ENCODE measurements at places on chromosomes 13 and 19.

DNA sequence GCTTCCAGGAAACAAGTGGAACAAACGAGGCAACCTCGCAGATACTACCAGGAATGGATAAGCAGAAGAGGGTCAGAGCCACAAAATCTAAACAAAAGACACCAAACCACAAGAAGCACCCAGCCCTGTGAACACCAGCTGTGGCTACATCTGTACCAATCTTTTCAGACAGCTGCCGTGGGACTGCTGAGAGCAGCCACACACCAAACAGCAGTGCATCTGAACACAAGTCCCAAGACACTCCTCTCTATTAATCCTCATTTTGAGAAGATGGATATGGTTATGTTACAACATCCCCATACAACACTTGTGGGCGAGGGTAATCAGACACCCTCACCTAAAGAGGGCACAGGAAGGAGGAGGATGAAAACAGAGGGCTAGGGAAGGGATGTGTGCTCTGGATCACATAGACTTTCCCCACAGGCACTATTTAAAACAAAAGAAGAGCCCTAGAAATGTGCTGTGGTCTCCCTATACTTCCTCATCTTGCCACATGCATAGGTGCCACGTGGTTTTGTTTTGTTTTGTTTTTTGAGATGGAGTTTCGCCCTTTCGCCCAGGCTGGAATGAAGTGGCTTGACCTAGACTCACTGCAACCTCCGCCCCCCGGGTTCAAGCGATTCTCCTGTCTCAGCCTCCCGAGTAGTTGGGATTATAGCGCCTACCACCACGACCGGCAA lies 41.6 kb upstream of the ZNF14 start:
- H3K4me1 ChIP-seq, result no peaks in the 10 kb centered on the region
- H3K36me3 ChIP-seq, result no peaks in the 10 kb centered on the region
- no peak overlapping the region for H3K27ac ChIP-seq
- H3K4me3 ChIP-seq, result no peak overlapping the region
- H3K27me3 ChIP-seq, result no peaks in the 10 kb centered on the region

DNA sequence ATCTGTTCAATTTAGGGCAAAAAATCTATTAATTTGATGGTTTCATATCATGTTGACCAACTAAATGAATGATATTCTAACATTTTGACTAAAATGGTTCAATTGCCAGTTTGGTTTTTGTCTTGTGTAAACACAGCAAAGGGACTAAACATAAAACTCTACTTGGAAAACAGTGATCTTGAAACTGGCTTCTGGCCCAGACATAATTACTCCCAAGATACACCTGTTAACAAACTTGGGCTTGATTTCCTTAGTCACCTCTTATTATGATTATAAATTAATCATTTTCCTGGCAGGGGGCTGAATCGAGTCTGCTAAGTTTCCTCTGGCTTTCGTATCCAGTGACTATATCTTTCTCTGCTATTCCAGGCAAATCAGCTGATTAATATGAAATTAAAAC lies 78.0 kb upstream of the OXGR1 start:
- no peaks in the 10 kb centered on the region for H3K4me1 ChIP-seq
- DNase-seq, result no peak
- H3K36me3 ChIP-seq, result no peaks in the 10 kb centered on the region
- H3K27ac ChIP-seq, result no peak overlapping the region
- H3K4me3 ChIP-seq, result no peak overlapping the region

DNA sequence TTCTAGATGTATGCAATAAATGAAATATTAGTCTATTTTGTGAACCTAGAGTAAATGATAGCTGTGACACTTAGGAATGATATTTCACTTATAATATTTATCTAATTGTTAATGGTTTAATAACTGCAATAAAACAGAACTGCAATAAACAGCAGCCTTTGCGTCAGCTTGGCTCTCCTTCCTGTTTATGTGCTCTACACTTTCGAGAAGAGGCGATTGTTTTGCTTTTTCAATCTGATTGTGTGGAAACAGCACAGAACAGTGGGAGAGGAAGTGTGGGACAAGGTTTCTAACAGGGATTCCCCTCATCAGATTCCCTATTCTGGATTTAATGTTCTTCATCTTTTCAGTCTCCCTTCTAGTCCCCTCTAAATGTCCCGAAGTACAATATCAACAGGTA lies 17.3 kb upstream of the TRPC4 start:
- H3K27ac ChIP-seq, result no peak overlapping the region
- DNase-seq, result no peak
- no peaks in the 10 kb centered on the region for H3K36me3 ChIP-seq
- no peaks in the 10 kb centered on the region for H3K4me1 ChIP-seq
- no peaks in the 10 kb centered on the region for H3K27me3 ChIP-seq
- no peak overlapping the region for H3K4me3 ChIP-seq

- no peaks in the 10 kb centered on the region for H3K36me3 ChIP-seq
- peaks cover 5% of the 10 kb centered on the region for H3K4me1 ChIP-seq
- H3K4me3 ChIP-seq, result no peak overlapping the region
Measured at GRCh38 chr19:28009696-28010095, 1203.3 kb downstream of the UQCRFS1 start.

GRCh38 chr13:79805317-79805716 lies 324.4 kb downstream of the NDFIP2 start:
- no peak overlapping the region for H3K27ac ChIP-seq
- no peak for DNase-seq
- H3K27me3 ChIP-seq, result no peaks in the 10 kb centered on the region
- no peaks in the 10 kb centered on the region for H3K36me3 ChIP-seq
- no peaks in the 10 kb centered on the region for H3K4me1 ChIP-seq

DNA sequence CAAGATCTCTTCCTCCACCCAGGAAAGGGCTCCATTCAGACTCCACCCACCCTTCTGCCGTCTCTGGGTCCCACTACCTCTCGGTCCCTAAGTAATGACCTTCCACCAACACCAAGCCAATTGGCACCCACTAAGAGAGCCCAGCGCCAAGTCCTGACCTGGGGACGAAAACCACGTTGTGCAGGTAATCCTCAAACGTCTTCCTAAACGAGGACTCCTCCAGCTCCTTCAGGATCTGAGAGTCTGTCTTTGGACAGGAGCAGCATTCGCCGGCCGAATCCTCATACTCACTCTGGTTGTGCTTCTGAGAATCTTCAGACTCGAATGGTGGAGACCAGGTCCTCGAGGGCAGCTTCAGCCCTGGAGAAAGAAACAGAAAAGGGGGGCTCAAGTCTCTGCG lies 83.1 kb downstream of the ZNF557 start:
- no peak overlapping the region for H3K27ac ChIP-seq
- no peak overlapping the region for H3K4me3 ChIP-seq
- H3K36me3 ChIP-seq, result peaks cover 24% of the 10 kb centered on the region
- H3K4me1 ChIP-seq, result peaks cover 2% of the 10 kb centered on the region
- no peaks in the 10 kb centered on the region for H3K27me3 ChIP-seq

DNA sequence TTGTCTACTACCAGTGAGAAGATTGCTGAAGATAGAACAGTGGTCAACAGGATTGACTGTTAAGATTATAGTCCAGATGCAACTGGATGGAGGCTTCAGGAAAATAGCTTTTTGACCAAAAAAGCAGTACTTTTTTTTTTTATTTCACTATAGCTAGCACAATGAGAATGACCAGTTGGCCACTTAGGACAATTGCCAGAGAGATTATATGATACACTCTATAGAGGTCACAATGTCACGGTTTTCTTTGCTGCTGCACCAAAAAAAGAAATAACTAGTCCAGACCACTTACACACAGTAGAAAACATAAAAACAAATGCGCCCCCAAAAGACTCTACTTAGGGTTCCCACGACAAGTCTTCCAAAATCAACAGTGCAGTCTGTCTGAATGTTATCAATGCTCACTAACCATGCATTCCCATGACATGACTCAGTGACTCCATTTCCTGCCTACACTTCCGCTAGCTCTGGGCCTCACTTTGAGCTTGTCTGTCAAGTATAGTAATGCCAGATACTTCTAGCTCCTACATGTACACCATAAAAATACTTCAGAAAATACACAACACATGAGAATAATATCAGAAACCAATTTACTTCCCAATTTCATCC lies 209.1 kb upstream of the STARD13 start:
- H3K36me3 ChIP-seq, result no peaks in the 10 kb centered on the region
- peak; percentile 37 for DNase-seq
- peak overlapping the region; percentile 55 for H3K27ac ChIP-seq
- H3K4me3 ChIP-seq, result no peak overlapping the region

- H3K4me1 ChIP-seq, result no peaks in the 10 kb centered on the region
- no peaks in the 10 kb centered on the region for H3K36me3 ChIP-seq
- no peak overlapping the region for H3K27ac ChIP-seq
- no peak for DNase-seq
- H3K27me3 ChIP-seq, result no peaks in the 10 kb centered on the region
- H3K4me3 ChIP-seq, result no peak overlapping the region
Measured at GRCh38 chr19:9467161-9467560, 31.3 kb downstream of the ZNF560 start.

DNA sequence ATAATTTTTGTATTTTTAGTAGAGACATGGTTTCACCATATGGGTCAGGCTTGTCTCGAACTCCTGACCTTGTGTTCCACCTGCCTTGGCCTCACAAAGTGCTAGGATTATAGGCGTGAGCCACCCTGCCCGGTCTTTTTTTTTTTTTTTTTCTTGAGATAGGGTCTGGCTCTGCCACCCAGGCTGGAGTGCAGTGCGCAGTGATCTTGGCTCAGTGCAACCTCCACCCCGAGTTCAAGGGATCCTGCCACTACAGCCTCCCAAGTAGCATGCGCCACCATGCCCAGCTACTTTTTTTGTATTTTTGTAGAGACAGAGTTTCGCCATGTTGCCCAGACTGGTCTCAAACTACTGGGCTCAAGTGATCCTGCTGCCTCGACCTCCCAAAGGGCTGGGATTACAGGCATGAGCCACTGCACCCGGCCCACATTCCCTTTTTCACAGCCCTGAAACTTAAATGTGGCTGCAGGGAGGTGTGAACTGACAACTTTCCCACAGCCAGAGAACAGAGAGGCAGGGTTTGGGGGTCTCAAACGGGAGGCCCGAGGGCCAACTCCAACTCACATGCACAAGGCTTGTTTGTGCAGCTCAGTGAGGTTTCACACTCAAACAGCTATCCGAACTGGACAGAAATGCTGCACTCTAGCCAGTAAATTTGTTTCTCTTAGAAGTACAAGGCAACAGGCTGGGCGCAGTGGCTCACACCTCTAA lies 4.4 kb upstream of the S1PR5 start:
- DNase-seq, result no peak
- H3K27ac ChIP-seq, result no peak overlapping the region
- H3K36me3 ChIP-seq, result no peaks in the 10 kb centered on the region
- H3K4me3 ChIP-seq, result no peak overlapping the region
- peaks cover 26% of the 10 kb centered on the region for H3K4me1 ChIP-seq
- H3K27me3 ChIP-seq, result peaks cover 11% of the 10 kb centered on the region

DNA sequence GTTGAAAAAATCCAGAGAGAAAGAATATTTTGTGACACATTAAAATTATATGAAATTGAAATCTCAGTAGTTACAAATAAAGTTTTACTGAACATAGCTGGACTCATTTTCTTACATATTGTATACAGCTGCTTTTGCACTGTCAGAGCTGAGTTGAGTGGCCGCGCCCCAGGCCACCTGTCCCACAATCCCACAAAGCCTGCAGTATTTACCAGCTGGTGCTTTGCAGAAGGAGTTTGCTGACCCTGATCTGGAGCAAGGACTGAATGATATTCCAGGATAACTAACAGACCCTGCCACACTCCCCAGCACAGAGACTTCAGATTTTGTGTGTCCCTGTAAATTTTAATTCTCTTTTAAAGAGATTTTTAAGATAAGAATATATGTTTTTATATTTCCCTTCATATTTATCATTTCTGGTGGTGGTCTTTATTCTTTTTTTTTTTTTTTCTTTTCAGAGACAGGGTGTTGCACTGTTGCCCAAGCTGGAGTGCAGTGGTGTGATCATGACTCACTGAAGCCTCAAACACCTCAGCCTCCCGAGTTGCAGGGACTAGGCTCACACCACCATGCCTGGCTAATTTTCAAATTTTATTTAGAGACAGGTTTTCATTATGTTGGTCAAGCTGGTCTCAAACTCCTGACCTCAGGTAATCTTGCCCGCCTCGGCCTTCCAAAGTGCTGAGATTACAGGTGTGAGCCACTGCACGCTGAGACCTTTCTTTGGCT lies 48.5 kb downstream of the TDRD12 start:
- H3K4me3 ChIP-seq, result no peak overlapping the region
- H3K27ac ChIP-seq, result no peak overlapping the region
- no peaks in the 10 kb centered on the region for H3K36me3 ChIP-seq
- no peak for DNase-seq
- H3K27me3 ChIP-seq, result peaks cover 4% of the 10 kb centered on the region

- H3K4me1 ChIP-seq, result no peaks in the 10 kb centered on the region
- H3K27ac ChIP-seq, result no peak overlapping the region
- DNase-seq, result no peak
- H3K36me3 ChIP-seq, result no peaks in the 10 kb centered on the region
Measured at GRCh38 chr13:24605923-24606372, 74.3 kb upstream of the ATP12A start.

DNA sequence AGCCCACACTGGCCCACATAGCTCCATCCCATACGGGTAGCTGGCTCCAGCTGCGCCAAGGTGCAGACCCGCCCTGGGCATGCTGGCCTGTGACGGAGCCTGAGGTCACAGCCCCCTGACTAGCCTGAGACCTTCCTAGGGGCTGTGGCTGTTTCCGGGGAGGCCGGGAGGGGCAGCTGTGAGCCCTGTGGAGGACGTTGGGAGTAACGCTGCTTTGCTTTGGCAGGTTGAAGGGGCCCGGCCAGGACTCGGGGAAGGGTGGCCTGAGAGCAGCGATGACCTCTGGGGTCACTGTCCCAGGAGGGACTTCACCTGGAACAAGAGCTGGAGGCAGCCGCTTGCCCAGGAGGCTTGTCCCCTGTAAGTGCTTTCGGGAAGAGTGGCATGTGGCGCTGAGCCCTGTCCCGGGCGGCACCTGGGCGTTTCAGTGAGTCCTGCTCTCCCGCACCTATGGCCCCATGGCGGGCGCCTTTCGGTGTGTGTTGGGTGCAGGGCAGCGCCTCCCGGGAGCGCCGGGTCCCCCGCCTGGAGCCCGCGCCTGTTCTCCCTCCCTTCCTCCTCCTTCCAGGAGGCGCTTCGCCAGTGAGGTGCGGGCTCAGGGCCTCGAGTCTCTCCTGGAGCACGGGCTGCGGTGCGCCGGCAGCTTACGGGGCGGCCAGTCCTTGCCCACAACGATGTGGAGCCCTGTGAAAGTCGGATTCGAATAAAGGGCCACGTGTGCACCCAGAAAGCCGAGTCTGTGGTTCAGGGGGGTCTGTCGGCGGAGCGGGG lies 1.1 kb upstream of the FAM174C start:
- no peak for DNase-seq
- H3K4me1 ChIP-seq, result peaks cover 66% of the 10 kb centered on the region
- peak overlapping the region; percentile 84 for H3K4me3 ChIP-seq
- H3K36me3 ChIP-seq, result peaks cover 60% of the 10 kb centered on the region

GRCh38 chr19:50933640-50934039 lies 19.2 kb downstream of the KLK5 start:
- H3K27me3 ChIP-seq, result peaks cover 7% of the 10 kb centered on the region
- no peak overlapping the region for H3K27ac ChIP-seq
- H3K4me3 ChIP-seq, result no peak overlapping the region
- no peaks in the 10 kb centered on the region for H3K36me3 ChIP-seq
- no peak for DNase-seq

- no peak overlapping the region for H3K4me3 ChIP-seq
- no peak overlapping the region for H3K27ac ChIP-seq
- no peaks in the 10 kb centered on the region for H3K4me1 ChIP-seq
- no peaks in the 10 kb centered on the region for H3K36me3 ChIP-seq
- DNase-seq, result no peak
Measured at GRCh38 chr13:38954291-38954690, 36.3 kb downstream of the STOML3 start.

- no peak overlapping the region for H3K4me3 ChIP-seq
- H3K36me3 ChIP-seq, result no peaks in the 10 kb centered on the region
- H3K27me3 ChIP-seq, result no peaks in the 10 kb centered on the region
- H3K4me1 ChIP-seq, result no peaks in the 10 kb centered on the region
- no peak overlapping the region for H3K27ac ChIP-seq
- DNase-seq, result no peak
Measured at GRCh38 chr13:55497486-55497885, 1643.2 kb upstream of the PRR20A start.

All from heart left ventricle (tissue), 16 donors.